ENCODE measurements at places on chromosomes 1 and 21.
A peak's percentile ranks its signal among the peaks of the same experiment; 100 is the strongest.

DNA sequence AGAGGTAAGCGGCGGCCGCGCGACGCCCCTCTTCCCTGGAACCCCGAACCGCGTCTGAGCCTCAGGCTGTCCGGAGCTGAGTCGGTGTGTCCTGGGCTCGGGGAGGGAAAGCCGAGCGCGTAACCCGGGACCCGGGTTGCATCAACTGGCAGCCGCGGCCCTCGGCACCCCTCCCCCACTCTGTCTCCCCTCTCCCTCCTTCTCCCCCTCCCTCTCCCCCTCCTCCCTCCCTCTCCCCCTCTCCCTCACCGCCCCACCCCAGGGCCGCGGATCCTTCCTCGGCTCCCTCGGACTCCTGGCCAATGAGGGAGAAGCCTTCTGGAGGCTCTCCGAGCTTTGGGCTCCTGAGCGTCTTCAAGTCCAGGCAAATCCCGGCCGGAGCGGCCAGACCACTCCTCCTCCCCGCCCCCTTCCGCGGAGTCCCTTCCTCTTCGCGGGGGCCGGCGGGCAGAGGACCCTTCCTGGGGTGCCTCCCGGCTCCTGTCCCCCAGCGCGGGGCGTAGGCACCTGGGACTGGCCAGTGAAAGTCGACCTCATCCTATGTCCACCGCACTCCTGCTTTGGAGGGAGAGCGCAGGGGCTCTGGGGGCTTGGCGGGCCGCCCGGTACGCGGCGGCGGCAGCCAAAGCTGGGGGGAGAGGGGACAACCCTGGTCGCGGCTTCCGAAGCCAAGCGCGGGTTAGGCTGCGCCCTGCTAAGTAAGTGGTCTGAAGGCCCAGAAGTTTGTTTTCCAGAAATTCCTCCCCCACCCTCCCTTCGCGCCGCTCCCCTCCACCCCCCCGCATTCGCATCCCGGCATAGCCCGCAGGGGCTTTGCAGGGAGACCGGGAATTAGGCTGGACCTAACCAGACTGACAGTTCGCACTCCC lies 850 bp downstream of the SESN2 start:
- peak; percentile 53 for DNase-seq

- no peak for DNase-seq
Observed at GRCh38 chr1:112594208-112594876, 24.6 kb downstream of the ST7L start.

GRCh38 chr1:59229138-59229537 lies 67.8 kb upstream of the FGGY start:
- no peak for DNase-seq

DNA sequence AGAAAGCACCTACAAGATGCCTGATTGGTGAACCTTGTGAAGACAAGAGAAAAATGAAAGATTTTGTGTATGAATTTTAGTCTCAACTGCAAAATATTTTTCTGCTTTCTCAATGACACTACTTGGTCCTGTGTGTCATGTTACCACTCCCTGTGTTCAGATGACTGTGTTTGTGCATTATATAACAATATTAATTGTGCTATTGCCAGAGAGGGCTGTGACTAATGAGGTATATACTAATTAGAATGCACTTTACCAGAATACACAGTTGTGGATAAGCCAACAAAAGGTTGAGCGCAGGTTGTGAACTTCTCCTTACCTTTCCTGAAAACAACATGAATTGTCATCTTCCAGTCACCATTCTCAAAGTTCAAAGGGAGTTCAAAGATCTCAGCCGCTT lies 17.3 kb upstream of the FMO2 start:
- DNase-seq: no peak

GRCh38 chr1:207960346-207960745 lies 49.4 kb upstream of the CD34 start:
- no peak for DNase-seq

- DNase-seq: no peak
Observed at GRCh38 chr21:26659182-26659581, 86.1 kb upstream of the CYYR1 start.

- DNase-seq: no peak
Observed at GRCh38 chr1:247387096-247387495, 28.9 kb upstream of the NLRP3 start.

DNA sequence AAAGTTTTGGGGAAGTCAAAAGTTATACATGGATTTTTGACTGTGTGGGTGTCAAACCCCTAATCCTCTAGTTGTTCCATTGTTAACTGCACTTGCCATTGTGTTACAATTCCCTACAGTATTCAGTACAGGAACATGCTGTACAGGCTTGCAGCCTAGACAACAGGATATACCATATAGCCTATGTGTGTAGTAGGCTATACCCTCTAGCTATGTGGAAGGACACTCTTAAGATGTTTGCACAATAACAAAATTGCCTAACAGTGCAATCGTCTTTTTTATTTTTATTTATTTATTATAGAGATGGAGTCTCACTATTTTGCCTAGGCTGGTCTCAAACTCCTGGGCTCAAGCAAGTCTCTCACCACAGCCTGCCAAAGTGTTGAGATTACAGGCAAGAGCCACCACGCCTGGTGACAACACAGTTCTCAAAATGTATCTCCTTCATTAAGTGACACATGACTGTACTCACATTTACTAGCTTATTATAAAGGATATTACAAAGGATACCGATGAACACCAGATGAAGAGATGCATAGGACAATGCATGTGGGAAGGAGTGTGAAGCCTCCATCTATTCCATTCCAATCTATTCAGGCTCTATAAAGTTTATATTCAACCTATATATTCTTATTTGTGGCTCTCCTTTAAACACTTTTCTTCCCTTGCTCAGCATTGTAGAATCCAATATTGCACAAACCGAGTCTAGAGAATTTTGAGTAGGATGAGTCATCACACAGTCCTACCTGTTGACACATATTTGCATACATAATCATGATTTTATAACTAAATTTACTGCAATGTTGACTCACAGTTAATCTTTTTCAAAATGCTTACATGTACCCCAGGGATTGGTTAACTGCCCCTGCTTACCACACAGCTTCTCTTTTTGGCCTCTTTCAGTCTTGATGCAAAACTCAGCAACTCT lies 28.4 kb upstream of the CEP350 start:
- no peak for DNase-seq

DNA sequence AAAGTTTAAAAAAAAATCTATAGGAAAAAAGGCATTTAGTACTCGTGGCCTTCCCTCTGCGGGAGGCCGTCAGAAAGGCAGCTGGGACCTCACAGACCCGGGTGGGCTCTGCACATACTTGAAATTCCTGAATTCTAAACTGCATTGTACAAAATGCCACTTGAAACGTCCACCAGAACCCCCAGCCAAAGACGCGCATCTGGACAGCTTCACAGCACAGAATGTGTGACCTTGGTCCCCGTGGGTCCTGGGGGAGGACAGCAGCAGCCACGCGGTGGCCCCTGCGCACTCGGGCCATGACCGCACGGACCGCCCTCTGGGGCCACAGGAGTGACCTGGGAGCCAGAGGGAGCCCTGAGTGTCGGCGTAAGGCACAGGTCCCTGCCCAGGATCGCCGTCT lies 20.6 kb upstream of the MRPS14 start:
- DNase-seq: no peak

GRCh38 chr1:245790441-245790840 lies 635.7 kb downstream of the KIF26B start:
- DNase-seq: no peak

Data from tibial nerve (tissue), 4 donors.